ENCODE measurements at places on chromosomes 3 and 15.

DNA sequence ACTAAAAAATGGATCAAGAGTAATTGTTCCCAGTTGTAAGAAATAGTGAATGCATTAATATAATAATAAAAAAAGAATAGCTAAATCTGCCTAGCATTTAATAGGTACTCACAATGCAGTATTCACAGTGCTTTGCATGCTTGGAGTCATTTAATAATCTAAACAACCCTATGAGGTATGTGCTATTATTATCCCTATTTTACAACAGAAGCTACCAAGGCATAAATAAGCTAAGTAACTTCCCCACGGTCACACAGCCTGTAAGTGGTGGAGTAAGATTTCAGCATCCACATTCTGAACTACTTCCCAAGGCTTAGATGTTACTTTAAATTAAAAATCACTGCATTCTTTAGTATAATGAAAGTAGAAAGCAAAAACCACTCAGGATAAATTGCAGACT is 102.9 kb downstream of the PLCH1 start:
- no peak for DNase-seq

- no peak for DNase-seq
Observed at GRCh38 chr3:187963003-187963676, 190.8 kb upstream of the LPP start.

- DNase-seq, result no peak
Observed at GRCh38 chr3:104598848-104599511, 767.7 kb upstream of the ALCAM start.

- no peak for DNase-seq
Observed at GRCh38 chr3:193883551-193883950, 252.4 kb upstream of the HES1 start.

DNA sequence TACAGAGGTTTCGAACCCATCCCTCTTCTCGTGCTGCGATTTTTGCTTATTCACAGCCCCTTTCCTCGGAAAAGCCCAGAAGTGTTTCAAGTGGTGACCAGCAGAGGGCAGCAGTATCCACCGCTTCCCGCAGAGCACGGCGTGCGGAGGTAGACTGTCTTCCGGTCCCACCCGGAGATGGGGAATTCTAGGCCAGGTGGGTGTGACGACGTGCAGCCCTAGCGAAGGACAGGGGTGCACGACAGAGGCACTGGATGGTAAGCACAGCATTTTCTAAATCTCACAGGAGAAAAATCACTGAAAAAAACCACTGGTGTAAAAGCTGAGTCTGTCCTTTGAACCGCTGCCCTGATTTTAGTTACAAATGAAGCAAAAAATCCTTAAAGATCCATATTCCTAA is 7.4 kb upstream of the PSMD6 start:
- peak; percentile 52 for DNase-seq

DNA sequence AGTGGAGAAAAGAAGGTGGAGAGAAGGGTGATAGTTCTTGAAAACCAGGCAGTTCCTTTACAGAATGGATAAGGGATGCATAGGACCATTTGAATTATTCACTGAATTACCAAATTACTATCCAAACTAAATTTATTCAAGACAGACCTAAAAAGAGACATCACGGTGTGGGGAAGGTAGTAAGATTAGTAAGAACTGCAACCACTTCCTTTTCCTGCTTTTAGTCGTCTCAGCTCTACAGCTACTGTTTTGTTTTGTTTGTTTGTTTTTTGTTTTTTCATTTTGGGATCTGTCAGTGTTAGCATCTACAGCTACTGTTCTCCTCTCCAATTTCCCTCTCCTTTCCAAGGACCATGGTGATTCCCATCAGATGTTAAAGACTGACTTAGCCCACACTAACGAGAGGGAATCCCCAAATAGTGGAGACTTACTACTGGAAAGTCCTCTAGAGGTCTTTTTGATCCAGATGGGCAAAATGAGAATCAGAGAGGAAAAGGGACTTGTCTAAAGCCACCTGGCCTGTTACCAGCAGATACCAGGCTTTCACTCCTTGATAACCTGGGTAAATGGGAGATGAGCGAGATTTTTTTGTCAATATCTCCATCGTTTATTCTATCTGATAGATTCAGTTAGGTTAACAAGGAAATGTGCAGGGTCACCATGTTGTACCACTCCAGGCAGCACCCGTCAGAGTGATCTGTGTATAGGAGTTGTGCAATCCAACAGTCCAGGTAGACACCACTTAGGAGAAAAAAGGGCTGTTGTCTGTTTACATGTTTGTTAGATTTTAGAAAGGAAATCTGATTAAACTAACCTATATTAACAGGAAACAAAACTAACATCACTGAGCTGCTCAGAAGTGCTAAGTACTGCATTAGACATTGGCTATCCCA is 6.0 kb downstream of the HCLS1 start:
- no peak for DNase-seq

DNA sequence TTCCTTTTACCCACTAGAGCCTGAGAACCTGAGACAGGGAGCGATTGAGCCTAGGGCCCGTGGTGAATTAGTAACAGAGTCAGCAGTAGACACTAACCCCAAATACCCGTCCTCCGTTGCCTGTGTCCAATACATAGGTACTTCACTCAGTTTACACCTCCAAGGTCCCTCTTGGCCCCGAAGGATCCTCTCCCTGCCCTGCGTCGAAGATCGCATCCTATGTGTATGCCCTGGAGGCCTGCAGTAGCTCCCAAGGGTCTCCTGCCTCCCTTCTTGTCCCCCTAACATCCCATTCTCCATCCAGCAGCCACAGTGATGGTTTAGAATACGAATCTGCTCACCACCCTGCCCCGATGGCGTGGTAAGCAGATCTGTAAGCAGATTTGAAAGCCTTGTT is 67.0 kb downstream of the ISG20 start:
- DNase-seq, result no peak

DNA sequence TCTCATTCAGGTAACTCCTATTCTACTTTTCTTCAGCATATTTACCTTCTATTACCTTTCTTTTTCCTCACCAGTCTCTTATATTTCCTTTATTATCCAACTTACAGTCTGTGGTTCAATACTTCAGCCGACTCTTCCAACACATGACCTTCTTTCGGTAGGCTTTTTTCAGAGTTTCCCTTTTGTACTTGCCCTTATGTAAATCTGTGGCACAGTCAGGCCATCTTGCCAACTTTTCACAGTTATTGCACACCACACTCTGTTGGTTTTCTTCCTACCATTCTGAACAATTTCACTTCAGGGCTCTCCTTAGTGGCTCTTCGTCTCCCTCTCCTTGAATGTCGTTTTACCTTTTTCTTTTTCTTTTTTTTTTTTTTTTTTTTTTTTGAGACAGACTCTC is 427.8 kb downstream of the LPP start:
- peak; percentile 83 for DNase-seq

GRCh38 chr3:52435246-52436101 is 9.4 kb downstream of the SEMA3G start:
- DNase-seq, result no peak

DNA sequence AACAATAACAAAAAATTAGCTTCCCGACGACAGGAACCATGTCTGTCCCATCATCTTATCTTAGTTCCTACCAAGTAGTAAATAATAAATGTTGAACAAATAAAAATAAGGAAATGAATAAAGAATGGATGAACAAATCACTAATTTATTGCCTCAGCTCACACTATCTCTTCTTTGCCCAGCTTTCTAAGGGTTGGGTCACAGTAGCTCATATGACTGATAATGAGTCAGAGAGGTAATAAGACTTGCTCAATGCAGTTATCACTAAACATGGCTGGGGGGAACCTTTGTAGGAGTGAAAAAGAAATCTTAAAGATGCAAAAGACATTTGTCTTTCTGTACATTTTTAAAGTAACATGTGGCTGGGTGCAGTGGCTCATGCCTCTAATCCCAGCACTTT is 182.2 kb downstream of the WDR76 start:
- DNase-seq, result no peak

- DNase-seq, result no peak
Observed at GRCh38 chr15:95247071-95247984, 1016.0 kb downstream of the MCTP2 start.

DNA sequence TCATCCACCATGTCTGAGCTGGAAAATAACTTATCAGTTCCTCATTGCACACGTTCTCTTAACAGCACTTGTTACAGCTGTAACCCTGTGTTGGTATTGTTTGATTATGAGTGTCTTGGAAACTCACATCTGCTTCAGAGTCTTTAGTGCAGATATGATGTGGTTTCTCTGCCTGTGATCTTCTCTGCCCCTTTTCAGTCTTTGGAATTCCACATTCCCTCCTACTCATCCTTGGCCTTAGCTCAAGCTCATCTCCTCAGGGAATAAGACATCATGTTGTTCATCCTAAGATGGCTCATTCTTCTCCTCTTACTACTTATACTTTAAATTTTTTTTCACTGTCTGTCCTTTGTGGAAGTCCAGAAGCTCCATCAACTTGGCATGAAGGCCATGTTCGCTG is 77.7 kb downstream of the SYNPR start:
- no peak for DNase-seq

GRCh38 chr3:22732641-22733040 is 470.5 kb upstream of the UBE2E2 start:
- no peak for DNase-seq

GRCh38 chr3:115102046-115102445 is 45.0 kb downstream of the ZBTB20 start:
- no peak for DNase-seq

DNA sequence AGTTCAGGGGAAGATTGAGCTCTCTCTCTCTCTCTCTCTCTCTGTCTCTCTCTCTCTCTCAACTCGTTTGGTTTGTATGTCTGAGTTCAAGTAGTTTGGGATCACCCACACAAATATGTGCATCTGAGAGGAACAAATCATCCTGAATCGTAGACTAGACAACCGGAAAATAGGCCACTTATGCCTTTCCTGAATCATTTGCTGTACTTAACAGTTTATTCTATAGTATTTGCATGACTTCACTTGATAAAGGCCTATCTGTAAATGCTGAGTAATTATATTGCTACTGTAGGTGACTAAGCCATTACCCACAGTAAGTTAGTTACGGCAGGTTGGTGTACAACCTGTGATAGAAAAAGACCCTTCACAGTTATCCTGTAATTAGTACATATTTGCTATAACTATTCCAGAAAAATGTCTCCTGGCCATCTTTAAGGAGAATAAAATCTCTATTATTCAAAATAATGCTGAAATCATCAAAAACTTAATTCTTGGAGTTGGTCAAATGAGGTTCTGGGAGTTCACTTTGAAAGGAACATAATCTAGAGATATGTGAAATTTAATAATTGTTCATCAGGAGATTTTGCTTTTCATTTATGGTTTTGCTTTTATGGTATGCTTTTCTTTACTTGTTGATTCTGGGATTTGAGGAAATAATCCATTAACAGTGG is 31.1 kb downstream of the OXSM start:
- no peak for DNase-seq

- no peak for DNase-seq
Observed at GRCh38 chr15:59388670-59389069, 16.0 kb upstream of the MYO1E start.

- DNase-seq, result peak; percentile 68
Observed at GRCh38 chr15:91291673-91292072, 191.6 kb downstream of the SV2B start.

DNA sequence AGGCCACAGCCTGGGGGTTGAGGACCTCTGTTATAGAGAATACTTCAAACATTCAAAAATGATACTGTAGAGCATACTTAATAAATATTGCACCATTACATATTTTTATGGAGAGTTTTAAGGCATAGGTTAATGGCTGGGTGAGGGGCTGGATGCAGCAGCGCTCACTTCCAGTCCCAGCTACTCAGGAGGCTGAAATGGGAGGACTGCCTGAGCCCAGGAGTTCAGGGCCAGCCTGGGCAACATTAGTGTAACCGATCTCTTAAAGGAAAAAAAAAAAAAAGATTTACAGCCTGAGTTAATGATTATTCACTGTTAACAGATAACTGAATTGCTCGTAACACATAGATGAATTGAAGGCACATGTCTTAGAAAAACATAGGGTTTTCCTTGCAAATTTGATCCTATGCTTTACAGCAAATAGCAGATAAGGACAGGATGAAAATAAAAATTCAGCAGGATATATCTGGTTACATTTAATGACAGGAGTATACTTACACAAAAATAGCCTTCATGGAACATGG is 282.9 kb downstream of the TBC1D5 start:
- no peak for DNase-seq

GRCh38 chr3:129577366-129577765 is 29.1 kb downstream of the PLXND1 start:
- DNase-seq, result no peak

DNA sequence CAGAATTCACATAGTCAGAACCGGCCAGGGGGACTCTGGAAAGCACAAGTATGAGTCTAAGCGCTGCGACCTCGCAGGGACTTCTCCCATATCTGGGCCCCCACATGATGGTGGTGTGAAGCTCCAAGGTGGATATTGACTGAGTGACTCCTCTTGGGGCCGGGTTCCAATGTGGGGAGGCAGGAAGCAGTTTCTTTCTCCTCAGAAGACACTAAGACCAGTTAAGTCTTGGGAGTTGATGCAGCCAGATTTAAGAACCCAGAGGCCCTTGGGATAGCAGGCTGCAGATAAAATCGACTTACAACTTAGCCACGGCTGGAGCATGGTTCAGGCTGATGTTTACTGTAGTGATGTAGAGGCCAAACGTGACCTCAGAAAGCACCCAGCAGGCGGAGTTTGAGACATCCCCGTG is 55.4 kb upstream of the KLF13 start:
- DNase-seq, result no peak

DNA sequence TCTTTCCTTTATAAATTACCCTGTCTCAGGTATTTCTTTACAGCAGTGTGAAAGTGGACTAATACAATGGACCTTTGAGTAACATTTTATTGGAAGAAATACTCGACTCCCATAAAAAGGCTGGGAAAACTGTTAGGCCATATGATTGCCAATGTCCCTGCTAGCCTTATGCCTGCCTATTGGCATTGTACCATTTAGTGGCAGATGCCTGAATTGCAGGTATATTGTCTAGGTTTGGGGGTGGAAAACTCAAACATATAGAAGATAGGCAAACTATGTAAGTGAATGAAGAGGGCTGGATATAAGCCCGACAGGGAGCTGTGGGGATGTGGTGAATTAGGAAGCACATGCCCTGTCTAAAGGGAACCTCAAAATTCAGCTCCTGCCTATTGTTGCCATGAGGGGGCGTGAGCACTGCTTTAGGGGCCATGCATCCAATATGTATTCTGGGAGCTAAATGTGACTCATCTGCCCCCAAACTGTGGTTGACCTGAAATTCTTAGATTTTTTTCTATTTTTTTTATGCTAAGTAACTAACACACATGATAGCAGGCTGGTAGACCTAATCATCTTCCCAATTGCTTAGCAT is 65.2 kb upstream of the TRA2B start:
- peak; percentile 35 for DNase-seq

GRCh38 chr3:190086191-190086590 is 34.5 kb downstream of the P3H2 start:
- DNase-seq, result no peak

- peak; percentile 14 for DNase-seq
Observed at GRCh38 chr3:195101927-195102608, 168.9 kb downstream of the XXYLT1 start.

DNA sequence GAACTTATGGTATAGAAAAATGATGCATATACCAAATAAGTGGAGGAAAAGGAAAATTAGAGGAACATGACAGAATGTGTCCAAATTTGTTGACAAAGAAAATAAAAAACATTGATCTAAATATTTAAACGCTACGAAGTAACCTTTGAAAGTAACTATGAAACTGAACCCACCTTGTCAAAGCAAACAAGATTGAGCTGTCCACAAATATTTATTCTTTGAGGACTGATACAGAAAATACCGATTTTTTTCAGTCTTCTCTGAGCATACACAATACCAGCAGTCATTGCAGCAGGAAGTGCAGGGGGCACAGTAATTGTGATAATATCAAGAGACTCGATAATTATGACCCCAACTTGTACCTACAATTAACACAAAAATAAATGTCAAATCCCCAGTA is 40.0 kb downstream of the ATP13A3 start:
- DNase-seq, result no peak
